SW 1271 (cell line): ENCODE measurements at places on chromosomes 3 and 15.

DNA sequence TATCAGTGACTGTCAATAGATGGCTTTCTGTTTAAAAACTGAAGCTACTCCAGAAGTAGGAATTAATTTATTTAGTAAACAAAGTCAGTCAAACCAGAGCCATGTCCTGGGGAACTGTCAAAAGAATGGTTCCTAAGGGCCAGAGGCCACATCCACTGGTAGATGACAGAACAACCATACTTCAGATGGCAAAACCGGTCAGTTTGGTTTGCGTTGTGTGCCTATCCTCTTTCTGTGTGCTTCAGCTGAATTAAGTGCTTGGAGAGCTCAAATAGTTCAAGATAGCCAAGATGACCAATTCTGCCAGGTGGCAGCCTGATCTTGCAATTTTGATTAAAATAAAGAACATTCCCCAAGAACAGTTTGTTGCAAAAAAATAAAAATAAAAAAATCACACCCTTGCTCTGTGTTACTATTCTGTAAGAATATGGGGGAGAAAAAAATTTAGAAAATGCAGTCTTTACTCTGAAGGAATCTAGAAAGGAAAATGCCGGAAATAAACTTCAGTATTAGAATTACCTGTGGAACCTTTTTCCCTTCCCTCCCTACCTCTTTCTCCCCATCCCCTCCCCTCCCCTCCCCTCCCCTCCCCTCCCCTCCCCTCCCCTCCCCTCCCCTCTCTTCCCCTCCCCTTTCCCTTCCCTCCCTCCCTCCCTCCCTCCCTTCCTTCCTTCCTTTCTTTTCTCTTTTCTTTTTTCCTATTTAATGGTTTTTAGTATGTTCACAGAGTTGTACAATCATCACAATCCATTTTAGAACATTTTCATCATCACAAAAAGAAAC is 2.5 kb downstream of the MAP3K13 start:
- no peak for DNase-seq

GRCh38 chr3:124560666-124561215 is 169.5 kb upstream of the UMPS start:
- DNase-seq = no peak

DNA sequence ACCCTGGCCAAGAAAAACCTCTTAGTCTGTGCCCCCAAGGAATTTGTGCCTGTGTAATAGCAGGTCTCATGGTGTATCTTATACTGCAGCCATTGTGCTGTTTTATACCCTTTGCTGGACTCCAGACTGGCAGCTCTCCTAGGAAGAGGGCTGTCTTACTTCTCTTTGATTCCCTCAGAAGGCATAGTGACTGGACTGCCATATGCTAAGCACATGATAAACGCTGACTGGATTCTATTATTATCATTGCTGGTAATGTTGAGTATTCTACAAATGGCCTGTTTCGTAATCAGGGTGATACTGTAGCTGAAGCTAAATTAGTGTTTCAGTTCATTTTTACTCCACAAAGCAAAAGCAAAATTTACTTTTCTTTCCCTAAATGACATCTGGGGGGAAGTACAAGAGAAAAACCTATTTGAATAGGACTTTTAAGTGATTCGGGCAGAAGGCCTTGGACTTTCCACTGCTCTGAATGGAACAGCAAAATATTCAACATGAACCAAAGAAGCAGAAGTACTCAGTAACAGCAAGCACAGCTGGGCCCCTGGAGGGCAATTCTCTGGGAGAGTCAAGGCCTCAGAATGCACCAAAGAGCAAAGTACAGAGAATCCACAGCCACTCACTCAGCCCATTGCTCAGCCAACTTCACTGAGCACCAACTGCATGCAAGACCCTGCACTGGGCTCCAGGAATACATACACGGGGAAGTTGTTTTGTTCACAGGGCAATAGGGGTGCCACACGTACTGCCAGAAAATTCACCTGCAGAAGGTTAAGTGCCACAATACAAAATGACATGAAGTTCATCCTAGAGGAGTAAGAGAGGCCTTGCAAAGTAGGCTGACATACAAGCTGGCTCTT is 7.9 kb upstream of the BCL2A1 start:
- DNase-seq = no peak

DNA sequence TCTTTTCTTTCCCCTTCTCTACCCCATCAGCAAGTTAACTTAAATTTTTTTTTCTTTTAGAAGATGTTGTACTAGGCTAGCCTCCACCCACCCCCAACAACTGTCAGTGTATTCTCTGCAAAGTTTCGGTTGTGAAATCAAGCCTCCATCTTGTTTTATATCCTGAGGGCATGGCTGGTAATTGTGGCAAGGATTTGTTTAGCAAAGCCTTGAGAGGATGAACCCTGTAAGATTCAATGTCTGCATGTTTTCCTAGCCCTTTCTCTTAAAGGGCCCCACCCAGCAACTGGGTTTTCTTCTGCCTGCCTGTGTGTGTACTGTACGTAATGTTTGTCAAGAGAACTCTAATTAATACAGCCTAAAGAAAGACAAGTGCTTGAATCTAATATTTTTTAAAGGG is 475.3 kb downstream of the FHIT start:
- no peak for DNase-seq
